Stimulated activated CD4-positive, alpha-beta T cell treated with anti-CD3 and anti-CD28 coated beads, TNF-alpha, amount 100 ng/mL, for 24 hours (primary cell): ENCODE measurements at places on chromosomes 5 and 9.

- DNase-seq, result no peak
These were observed 819.9 kb upstream of the GRAMD2B start for GRCh38 chr5:125603321-125603720.

DNA sequence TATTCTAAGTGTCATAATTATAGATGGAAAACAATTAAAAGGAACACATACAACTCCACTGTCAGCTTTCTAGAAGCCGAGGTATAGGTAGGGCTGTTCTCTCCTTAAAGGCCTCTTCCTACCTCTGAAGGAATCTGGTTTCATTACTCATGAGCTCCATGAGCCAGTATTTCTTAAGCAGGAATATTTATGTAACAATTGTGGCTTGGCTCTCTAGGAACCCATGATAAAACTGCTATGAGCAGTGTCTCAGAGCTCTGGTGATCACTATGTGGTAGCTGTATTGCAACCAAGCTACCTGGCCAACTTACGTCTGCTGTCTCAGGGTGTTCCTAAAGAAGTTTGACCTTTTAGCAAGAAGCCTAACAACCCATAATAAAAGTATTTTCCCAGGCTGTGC, 157.7 kb downstream of the CEP120 start:
- DNase-seq, result no peak

GRCh38 chr5:82290005-82290404, 11.9 kb upstream of the RPS23 start:
- no peak for DNase-seq

DNA sequence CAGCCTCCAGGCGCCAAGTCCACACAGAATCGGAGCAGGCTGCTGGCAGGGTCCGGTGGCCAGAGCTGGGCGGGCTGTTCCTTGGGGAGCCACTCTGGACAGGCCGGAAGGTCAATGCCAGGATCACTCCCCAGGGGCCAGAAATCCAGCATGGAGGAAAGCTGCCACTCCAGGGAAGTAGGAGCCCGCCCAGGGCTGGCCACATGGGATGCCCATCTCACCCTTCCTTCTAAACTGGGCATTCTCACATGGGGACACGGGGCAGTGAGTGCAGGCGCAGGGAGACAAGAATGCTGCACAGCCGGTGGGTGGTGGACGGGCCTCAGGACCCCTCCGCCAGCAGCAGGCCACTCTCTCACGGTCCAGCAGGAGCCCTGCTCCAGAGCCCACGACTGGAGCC, 58.2 kb downstream of the ADAMTS2 start:
- DNase-seq, result no peak

GRCh38 chr9:124017051-124017928, 5.7 kb downstream of the LHX2 start:
- DNase-seq, result no peak

GRCh38 chr9:8492024-8492423, 692.4 kb upstream of the DMAC1 start:
- DNase-seq, result no peak

- no peak for DNase-seq
These were observed 344.6 kb downstream of the OSTF1 start for GRCh38 chr9:75432888-75433287.

DNA sequence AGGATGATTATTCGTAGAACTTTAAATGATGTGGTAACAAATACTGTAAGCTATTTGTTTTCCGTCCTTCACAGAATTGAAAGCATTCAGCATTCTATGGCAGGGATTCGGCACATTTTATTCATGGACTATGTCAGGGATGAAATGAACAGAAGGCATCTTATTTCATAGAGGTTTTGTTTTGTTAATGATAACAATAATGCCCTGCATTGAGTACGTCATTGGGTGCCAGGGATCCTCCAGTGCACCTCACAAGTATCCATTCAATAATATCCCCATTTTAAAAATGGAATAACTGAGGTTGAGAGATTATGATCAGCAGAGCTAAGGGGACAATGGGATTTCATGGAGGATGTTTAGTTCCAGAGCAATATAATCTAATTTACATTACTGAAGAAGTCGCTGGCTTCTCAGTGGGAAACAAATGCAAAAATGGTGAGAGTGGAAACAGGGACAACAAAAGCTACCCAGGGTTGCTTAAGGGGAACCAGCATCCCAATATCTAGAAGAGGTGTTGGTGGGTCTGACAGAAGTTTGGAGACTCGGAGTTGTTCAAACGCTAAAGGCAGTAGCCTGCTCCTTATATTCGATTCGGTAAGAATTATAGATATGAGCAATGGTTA, 985.7 kb upstream of the WWC1 start:
- no peak for DNase-seq

DNA sequence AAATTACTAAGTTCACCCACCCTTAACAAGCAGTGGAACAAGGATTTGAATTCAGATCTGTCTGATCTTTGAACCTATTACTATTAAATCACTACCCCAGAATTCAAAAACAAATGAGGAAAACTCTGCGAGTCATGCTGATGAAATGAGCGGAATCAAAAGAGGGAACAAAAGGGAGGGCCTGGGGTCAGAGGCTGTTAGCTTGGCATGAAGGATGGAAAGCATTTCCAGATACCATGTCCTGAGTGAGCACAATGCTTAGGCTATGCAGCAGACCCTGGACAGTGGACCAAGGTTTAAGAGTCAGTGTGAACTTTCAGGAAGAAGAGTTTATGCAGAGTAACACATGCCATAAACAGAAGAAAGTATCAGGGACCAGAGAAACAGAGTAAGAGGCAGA, 30.5 kb downstream of the GRIA1 start:
- no peak for DNase-seq

- no peak for DNase-seq
These were observed 128.3 kb downstream of the C5orf15 start for GRCh38 chr5:133840168-133840567.
